ENCODE measurements at places on chromosomes 16 and 17.
A peak's percentile ranks its signal among the peaks of the same experiment; 100 is the strongest.

DNA sequence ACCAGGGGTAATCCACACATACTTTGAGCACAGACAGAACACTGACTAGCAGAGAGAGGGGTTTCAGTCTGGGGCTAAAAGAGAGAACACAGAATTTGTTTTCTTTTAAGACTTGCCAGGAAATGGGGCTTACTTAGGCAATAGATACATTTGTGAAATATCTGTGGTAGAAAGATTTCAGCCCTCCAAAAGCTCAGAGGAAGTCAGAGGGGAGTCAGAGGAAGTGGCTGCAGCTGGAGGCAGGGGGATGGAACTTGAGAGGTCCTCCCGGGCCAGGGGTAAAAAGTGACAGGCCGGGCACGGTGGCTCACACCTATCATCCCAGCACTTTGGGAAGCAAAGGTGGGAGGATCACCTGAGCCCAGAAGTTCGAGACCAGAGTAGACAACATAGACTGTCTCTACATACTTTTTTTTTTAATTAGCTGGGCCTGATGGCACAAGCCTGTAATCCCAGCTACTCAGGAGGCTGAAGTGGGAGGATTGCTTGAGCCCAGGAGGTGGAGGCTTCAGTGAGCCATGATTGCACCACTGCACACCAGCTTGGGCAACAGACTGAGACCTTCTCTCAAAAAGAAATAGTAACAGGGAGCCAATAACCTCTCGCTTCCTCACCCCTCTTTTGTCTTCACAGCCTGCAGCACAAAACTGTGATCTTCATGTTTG, 49.9 kb downstream of the NLRC5 start:
- DNase-seq = peak; percentile 18

DNA sequence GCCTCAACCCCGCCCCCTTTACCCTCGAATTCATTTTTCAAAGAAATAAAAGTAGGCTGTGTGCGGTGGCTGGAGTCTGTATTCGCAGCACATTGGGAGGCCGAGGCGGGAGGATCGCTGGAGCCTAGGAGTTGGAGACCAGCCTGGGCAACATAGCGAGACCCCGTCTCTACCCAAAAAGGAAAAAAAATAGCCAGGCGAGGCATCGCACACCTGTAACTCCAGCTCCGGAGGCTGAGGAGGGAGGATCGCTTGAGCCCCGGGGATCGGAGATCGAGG, 671 bp upstream of the TOP2A start:
- DNase-seq = no peak

DNA sequence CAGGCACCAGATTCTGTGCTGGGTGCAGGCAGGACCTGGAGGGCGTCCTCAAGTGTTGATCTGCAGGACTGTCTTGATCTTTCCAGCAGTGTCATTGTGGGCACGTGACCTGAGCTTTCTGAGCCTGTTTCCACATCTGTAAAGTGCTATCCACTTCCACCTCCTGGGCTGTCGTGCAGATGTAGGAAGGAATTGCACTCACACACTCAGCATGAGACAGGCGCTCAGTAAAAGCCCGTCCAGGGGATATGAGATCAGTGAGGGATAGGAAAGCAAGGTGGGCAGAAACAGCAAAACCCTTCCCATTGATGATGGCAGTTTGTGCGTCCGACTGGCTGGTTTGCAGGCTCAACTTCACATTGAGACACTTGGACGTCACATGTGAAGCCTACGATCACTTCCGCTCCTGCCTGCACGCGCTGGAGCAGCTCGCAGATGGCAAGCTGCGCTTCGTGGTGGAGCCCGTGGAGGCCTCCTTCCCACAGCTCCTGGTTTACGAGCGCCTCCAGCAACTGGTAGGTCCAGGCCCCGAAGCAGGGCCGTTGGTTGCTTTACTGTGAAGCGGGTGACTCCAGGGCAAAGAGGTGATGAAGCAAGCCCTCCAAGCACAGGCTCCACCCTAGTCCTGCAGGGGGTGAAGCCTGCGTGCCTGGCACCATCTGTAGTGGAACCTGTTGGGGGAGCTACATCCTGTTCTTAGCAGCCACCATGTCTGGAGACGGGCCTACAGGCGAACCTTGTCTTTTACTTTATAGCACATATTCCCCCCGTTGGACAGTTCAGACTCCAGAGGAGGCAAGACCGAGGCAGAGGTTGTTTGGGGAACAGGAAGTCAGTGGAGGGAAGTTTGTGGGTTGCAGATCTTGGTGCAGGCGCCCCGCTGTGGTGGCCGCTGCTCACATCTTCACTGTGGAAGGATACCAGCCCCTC, 23.0 kb downstream of the METTL22 start:
- DNase-seq = no peak

GRCh38 chr17:47427985-47428384, 102.9 kb upstream of the NPEPPS start:
- no peak for DNase-seq

- peak; percentile 68 for DNase-seq
These were observed 563.9 kb downstream of the TOX3 start for GRCh38 chr16:51982715-51983680.

DNA sequence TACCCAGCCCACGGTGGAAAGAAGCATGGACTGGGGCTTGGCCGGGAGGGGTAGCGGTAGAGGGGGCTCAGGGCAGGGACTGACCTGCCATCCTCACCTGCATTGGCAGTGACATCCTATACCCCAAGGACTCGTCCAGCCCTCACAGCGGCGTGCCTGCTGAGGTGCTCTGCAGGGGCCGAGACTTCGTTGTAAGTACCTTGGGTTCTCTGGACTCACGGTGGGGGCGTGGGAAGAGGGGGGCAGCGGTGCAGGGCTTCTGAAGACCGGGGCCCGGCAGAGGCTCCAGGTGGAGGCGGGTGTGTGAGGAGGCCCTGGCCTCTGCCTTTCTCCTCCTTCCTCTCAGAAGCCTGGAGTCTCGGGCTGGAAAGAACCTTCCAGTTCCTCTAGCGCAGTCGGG, 25.5 kb downstream of the POLR3E start:
- DNase-seq = no peak

- peak; percentile 99 for DNase-seq
These were observed at the start of gene RAB40B for GRCh38 chr17:82698065-82698973. Gene RAB40B (minus strand): TSS chr17:82698698. CDS start chr17:82698596, 102 bp downstream.

- DNase-seq = no peak
These were observed 158.7 kb downstream of the FOXL1 start for GRCh38 chr16:86737083-86737482.

GRCh38 chr16:64907844-64908243, 214.0 kb downstream of the CDH11 start:
- DNase-seq = no peak

Data from HFFc6 (cell line).